ENCODE measurements at places on chromosomes 7 and 10. TPM values are rescaled to one million over a fixed set of nuclear protein-coding genes. Genes with fewer than 3 reads are reported as not detected.

GNGT1 gene
- total RNA-seq, result 0.83 TPM

ADAMTS14 gene
- total RNA-seq, result 31.7 TPM

TBXAS1 gene
- 1.9 TPM for total RNA-seq

DNA sequence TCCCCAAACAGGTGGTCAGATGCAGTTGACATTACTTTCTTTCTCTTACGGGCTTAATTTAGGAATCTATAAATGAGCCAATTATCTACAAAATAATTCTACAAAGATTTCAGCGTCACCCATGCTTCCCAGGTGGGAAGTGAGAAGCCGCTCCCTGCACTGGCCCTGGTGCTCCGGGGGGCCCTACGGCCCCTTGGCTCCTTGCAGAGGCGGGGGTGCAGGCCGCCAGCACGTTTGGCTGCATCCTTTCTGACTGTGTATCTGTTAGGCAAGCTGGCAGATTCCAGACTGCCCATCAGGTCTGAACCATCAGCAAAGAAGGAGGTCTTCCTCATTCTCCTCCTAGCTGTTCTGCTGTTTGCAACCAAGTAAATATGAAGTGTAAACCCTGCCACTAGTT, 16.3 kb downstream of the VWC2 start:
- no peak for DNase-seq

DNA sequence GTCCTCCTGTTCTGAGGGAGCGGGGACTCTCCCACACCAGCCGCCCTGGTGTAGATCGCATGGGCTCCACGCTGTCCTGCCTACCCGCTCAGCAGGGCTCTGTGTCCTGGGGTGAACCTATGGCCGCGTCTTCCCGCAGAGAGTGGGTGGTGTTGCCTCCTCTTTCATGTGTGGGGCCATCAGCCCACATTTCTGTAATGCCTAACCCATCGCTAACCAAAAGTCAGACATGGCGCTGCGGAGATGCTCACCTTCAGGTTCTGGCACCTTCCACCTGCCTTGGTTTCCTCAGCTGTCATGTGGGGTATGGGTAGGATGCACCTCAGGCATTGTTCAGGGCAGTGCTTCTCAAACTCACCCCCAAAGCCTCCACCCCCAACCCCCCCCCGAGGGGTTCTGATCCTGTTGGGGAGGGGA, 50.5 kb upstream of the CAMK2B start:
- no peak for DNase-seq

DNA sequence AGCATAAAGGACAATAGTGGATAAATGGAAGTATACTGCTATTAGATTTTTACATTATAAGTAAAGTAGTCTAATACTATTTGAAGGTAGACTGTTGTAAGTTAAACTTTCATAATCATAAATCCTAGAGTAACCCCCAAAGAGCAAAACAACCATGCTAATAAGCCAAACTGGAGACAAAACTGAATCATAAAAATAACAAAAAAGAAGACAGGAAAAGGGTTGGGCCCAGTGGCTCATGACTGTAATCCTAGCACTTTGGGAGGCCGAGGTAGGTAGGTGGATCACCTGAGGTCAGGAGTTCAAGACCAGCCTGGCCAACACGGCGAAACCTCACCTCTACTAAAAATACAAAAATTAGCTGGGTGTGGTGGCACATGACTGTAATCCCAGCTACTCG, 9.7 kb downstream of the CACUL1 start:
- no peak for DNase-seq

GRCh38 chr10:11578802-11579255, 32.6 kb downstream of the USP6NL start:
- DNase-seq, result no peak

DNA sequence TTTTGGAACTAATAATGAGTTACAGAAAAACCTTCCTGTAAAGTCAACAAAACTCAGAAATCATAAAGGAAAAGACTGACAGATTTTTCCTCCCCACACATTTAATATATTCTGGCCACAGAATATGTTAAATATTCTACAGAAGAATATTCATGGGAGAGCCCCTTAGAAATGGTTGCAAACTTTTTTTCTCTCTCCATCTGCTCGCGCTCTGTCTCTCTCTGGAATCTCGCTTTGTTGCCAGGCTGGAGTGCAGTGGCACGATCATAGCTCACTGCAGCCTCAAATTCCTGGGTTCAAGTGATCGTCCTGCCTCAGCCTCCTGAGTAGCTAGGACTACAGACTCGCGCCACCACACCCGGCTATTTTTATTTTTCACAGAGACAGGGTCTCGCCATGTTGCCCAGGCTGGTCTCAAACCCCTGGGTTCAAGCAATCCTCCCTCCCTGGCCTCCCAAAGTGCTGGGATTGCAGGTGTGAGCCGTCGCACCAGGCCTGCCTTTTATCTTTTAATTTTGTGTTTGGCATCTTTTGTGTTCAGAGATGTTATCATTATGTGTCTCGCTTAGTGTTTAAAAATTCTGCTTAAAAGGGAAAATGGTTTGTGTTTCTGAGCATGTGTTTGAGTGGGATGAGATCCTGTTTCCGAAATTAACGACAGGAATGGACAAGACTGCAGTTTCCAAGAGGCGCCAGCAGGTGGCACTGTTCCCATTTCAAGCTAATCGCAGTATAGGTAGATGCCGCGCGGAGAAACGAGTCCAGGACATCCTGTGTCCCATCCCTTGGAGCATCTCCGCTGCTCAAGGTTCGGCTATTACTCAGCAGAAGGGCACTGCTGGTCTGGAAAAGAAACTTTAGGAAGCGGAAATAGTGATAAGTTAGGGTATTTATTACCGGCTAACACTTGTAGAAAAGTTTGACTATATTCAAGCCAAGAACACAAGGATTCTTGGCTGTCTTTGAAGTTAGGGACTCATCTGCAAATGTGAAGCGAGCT, 23.1 kb upstream of the ST7 start:
- peak; percentile 94 for DNase-seq

DNA sequence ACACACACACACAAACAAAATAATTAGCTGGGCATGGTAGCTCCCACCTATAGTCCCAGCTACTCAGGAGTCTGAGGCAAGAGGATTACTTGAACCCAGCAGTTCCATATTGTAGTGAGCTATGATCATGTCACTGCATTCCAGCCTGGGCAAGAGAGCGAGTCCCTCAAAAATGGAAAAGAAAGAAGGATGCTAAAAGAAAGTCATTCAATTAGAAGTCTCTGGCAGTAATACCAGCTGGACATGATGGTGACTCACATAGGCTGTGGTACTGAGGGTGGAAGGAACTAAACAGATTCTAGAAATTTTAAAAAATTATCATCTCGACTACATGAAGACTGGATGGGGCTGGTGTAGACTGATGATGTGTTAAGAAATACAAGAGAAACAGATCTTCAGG, 385.3 kb downstream of the ETV1 start:
- no peak for DNase-seq

GRCh38 chr7:110187877-110188554, 902.9 kb upstream of the LRRN3 start:
- DNase-seq, result no peak
